Osteoblast (primary cell): ENCODE measurements at places on chromosomes 6 and 20.

DNA sequence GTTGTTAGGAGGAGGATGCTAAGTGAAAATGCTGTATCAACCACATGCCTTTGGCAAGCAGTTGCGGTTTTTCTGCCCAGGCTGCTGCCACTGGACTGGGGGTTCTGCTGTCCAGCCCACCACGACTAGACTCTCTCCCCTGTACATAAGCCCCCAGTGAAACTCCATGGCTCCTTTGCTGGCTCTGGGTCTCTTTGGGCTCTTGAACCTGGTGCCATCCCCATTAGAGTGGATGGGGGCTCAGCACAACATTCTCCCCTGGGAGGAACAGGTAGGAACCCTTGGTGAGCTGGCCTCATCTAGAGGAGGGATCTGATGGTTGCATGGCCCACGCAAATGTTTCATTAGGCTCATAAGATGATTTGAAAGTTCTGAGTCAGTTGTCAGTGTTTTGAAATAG is 204.8 kb upstream of the KCNG1 start:
- no peak for DNase-seq

DNA sequence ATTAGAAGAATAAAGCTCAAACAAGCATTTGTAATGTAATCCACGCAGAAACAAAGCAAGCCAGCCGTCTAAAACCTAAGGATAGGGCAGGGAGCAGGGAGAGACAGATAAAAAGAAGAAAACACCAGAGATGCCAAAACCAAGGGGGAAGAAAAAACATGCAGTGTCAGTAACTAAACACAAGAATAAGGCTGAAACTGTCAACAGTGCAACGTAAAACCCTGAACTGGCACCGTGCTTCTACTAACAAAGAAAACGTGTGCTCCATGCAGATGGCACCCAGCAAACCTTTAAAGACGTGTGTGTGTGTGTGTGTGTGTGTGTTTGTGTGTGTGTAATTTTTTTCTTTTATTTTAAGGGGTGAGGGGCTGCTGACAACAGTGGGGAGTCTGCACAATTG is 88.4 kb upstream of the TAB2 start:
- DNase-seq: no peak

GRCh38 chr6:26097268-26097875 is 10.1 kb downstream of the HFE start:
- no peak for DNase-seq

DNA sequence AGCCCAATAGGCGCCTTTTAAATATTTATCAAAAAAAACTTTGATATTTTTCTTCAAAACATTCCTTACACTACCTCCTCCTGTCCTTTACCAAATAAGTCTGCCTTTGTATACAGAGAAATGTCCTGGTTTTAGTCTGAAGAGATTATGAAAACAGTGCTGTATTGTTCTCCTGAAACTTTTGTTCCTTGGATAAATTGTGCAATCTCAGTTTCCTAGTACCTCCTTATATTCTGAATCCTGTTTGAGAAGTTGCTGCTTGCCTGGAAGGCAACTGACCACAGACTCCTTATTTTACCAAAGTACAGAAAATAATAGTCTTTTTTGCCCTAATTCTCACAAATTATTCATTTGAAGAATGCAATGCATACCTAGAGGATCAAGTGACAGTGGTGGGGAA is 349.5 kb downstream of the EPHA7 start:
- no peak for DNase-seq

DNA sequence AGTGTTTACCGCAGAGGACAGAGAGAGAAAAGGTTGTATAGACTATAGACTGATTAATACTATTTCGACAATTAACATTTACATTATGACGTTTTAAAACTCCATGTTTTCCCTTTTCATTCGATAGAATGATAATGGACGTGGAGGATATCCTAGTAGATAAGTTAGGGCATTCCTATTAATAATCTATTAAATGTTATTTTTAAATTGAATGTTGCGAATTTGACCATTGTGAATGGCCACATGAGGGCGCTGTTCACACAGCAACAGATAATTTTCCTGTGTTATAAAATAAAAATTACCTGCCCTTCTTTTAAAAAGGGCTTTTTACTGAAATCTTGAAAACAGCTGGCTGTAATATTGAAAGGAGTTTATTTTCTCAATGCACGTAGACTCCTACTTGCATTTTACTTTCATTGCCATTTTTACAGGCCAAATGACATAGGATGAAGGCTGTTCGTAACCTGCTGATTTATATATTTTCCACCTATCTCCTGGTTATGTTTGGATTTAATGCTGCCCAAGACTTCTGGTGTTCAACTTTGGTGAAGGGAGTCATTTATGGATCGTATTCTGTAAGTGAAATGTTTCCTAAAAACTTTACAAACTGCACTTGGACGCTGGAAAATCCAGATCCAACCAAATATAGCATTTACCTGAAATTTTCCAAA is 3.3 kb downstream of the ADGRB3 start:
- DNase-seq: no peak

GRCh38 chr6:115945812-115946211 is 114.9 kb downstream of the FRK start:
- DNase-seq: no peak

GRCh38 chr6:112636650-112637262 is 289.6 kb downstream of the RFPL4B start:
- peak; percentile 22 for DNase-seq

- DNase-seq: no peak
Measured at GRCh38 chr6:148550569-148550968, 196.3 kb upstream of the UST start.

GRCh38 chr6:71551798-71552197 is 263.2 kb downstream of the OGFRL1 start:
- no peak for DNase-seq

DNA sequence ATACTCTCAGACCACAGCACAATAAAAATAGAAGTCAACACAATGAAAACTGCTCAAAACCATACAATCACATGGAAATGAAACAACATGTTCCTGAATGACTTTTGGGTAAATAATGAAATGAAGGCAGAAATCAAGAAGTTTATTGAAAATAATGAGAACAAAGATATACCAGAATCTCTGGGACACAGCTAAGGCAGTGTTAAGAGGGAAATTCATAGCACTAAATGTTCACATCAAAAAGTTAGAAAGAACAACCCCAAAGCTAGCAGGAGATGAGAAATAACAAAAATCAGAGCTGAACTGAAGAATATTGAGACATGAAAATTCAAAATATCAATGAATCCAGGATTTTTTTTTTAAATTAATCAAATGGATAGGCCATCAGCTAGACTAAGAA is 183.3 kb downstream of the BACH2 start:
- no peak for DNase-seq

GRCh38 chr6:46687619-46688097 is at the start of gene TDRD6:
Gene TDRD6, plus strand, starts transcription at chr6:46687885. Its CDS starts 244 bp downstream, at chr6:46688129.
- no peak for DNase-seq

GRCh38 chr6:125598422-125598821 is 151.0 kb upstream of the HEY2 start:
- DNase-seq: peak; percentile 56

DNA sequence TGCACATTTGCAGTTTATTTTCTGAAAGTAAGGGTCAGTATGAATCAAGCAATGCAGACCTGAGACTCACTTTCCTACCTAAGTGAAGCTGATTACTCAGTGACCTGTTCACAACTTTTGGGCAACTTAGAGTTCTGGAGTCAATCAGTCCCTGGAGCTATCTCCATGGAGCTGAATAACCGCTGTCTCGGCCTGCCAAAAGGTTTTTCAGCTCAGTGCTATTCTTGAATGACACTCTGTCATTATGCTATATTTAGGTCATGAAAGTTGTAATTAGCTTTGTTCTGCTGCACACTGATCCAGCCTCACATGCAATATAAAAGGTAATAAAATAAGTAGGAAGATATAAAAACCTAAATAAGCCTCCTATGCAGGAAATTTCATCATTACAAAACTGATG is 356.0 kb downstream of the BMP2 start:
- no peak for DNase-seq

DNA sequence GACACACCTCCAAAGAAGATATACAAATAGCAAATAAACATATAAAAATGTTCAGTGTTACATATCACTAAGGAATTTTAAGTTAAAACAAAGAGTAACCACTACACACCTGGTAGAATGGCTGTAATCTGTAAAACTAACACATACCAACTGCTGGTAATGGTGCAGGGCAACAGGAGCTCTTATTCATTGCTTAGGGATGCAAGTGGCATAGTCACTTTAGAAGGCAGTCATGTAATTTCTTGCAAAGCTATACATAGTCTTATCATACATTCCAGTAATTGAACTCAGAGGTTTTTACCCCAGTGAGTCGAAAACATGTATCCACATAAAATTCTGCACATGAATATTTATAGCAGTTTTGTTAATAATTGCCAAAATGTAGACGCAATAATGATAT is 906.8 kb upstream of the CITED2 start:
- peak; percentile 8 for DNase-seq

- DNase-seq: no peak
Measured at GRCh38 chr6:160028487-160029275, 59.8 kb downstream of the IGF2R start.

GRCh38 chr6:89818977-89819335 is 638 bp downstream of the MDN1 start:
- no peak for DNase-seq

DNA sequence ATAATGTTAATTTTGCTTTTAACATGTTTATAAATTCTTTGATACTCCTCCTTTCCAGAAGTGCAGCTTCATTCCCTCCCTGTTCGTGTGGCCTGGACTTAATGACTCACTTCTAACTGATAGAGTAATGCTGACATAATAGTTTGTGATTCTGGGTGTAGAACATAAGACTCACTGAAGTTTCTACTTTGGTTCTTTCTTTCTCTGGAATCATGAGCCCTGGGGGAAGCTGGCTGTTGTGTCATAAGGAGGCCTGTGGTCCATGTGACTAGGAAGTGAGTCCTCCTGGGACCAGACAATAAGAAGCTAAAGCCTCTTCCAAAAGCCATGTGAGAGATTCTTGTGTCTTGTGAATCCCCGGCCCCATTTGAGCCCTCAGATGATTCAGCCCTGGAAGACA is 30.5 kb upstream of the HLA-G start:
- DNase-seq: peak; percentile 93

- DNase-seq: peak; percentile 47
Measured at GRCh38 chr6:142187209-142187608, 40.1 kb downstream of the VTA1 start.

DNA sequence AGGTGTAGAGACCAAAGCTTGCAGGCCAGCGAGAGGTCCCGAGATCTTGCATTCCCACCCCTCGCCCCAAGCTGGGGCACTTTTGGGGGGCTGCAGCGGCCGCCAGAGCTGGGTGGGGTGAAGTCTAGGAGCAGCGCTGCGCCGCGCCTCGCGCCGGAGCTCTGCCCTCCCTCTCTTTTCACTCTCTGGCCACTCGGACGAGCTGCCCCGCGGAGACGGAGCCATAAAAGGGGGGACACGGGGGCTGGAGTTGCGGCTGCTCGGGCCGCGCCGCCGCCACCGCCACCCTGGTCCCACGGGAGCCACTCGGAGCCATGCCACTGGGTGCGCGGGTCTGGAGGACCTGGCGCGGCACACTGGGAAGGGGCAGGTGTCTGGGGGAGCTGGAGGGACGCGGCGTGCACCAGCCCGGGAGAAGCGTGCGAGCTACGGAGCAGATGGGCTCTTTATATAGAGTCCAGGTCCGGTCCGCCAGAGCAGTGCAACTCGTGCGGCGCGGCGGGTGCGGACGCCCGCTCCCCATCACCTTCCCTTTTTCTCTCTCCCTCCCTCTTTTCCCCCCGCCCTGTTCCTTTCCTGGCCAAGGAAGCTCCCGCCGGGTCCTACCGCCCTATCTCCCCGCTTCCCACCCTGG is 687 bp upstream of the HTR1B start:
- peak; percentile 55 for DNase-seq

- no peak for DNase-seq
Measured at GRCh38 chr20:54000914-54001313, 69.5 kb downstream of the BCAS1 start.

GRCh38 chr20:64156886-64157875 is 7.1 kb upstream of the MYT1 start:
- peak; percentile 84 for DNase-seq

- DNase-seq: peak; percentile 11
Measured at GRCh38 chr6:141252828-141253608, 879.7 kb upstream of the GJE1 start.

DNA sequence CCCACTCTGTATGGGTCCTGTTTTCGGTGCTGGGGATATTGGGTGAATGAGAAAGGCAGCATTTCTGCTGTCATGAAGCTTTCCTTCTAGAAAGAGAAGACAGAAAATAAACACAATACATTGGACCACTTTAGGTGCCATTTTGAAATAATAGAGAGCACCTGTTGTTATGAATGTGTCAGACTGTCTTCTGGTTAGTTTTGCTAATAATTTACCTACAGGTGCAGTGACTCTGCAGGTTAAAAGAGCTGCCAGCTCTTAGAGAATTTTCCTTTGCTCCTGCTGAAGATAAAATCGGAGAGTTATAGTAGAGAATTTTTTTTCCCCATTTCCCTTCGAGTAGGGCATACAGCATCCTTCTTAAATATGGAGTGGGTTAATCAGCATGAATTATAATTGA is 21.9 kb upstream of the GCLC start:
- DNase-seq: no peak

DNA sequence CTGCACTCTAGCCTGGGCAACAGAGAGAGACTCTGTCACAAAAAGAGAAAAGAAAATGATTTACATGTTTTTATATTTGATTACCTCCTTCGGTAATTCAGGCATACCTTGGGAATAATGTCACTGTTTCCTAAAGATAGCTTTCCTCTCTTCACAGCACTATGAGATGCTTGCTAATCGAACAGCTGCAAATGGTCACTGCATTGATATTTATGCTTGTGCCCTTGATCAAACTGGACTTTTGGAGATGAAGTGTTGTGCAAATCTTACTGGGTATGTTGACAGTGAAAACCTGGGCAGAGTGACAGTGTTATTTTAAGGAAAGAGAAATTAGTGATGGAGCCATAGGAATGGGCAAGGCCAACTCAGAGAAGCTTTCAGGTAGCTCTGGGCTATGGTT is 19.6 kb downstream of the SEC23B start:
- no peak for DNase-seq

- no peak for DNase-seq
Measured at GRCh38 chr6:79719248-79719960, 88.3 kb downstream of the SH3BGRL2 start.

DNA sequence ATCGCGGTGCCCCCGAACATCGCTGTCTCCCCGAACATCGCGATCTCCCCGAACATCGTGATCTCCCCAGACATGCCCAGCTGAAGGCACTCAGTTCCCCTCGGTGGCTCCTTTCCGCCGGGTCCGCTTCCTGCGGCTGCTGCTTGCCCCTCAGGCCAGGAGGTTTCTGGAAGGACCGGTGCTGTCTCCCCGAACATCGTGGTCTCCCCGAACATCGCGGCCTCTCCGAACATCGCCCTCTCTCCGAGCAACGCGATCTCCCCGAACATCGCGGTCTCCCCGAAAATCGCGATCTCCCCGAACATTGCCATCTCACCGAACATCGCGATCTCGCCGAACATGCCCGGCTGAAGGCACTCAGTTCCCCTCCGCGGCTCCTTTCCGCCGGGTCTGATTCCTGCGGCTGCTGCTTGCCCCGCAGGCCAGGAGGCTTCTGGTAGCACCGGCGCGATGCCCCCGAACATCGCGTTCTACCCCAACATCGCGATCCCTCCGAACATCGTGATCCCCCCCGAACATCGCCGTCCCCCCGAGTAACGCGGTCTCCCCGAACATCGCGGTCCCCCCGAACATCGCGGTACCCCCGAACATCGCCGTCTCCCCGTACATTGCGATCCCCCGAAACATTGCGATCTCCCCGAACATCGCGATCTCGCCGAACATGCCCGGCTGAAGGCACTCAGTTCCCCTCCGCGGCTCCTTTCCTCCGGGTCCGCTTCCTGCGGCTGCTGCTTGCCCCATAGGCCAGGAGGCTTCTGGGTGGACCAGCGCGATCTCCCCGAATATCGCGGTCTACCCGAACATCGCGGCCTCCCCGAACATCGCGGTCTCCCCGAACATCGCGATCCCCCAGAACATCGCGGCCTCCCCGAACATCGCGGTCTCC is 808 bp downstream of the ULBP1 start:
- DNase-seq: peak; percentile 83
